NCI-H1105 treated with DMSO at 0.1 percent for 48 hours (cell line): ENCODE measurements at places on chromosomes 4 and X.
A peak's percentile ranks its signal among the peaks of the same experiment; 100 is the strongest.

- DNase-seq: no peak
Observed at GRCh38 chr4:97367878-97368277, 775.4 kb downstream of the STPG2 start.

GRCh38 chrX:49117581-49117980 lies 6.0 kb downstream of the GPKOW start:
- no peak for DNase-seq

DNA sequence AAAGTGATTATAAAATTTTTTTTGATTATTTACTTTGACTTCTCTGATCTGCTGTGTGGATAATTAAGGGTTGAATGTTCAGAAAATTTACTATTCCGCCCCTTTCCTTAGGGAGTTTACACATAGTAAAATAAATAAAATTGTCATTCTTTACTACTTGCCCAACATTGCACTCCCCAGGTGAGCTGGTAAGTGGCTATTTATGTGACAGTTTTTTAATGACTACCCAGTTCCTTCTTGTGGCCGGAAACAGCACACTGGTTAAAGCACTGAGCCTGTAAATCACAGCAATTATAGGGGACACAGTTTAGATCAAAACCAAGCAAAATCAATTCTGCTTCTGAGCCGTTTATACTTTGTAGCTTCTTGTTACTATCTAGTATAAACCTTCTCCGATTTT lies 158.1 kb downstream of the FHIP1A start:
- DNase-seq: no peak

- DNase-seq: no peak
Observed at GRCh38 chrX:57977992-57978391, 67.7 kb upstream of the ZXDA start.

GRCh38 chr4:110119337-110119736 lies 79.1 kb downstream of the ELOVL6 start:
- no peak for DNase-seq

- DNase-seq: no peak
Observed at GRCh38 chrX:41312786-41313185, 21.2 kb upstream of the DDX3X start.

DNA sequence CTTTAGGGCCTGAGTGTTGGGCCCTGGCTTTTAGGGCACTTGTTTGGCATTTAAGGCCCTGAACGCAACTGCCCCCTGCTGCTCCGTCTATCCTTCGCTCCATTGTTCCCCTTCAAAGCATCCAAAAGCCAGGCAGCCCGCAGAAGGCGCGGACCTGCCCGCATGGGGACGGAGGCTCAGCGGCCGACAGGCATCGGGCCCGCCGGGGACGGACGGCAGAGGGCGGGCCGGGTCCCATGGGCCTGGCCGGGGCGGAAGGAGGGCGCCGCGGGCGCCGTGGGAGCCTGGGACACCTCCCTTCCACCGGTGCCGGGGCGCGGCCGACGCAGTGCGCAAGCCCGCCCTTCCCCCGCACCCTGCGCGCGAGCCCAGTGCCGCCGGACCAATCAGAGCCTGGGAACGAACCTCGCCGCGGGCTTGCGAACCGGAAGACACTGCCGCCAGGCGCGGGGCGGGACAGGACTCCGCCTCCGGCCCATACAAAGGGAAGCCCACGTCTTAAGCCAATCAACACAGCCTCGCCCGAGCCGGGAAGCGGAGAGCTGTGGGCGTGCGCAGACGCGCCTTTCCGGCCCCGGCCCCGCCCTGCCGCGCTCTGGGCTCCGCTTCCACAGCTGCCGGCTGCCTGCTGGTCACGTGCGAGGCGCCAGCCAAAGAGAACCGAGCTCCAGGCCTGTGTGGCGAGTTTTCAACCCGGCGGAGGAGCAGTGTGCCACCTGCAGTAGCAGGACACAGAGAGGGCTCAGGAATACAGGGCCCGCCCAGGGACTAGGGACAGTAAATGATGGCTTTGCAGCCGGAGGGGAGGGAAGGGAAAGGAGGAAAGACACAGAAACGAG lies 2.1 kb upstream of the ARHGAP4 start:
- peak; percentile 99 for DNase-seq

GRCh38 chr4:108881190-108881589 lies 118.3 kb upstream of the ETNPPL start:
- no peak for DNase-seq

DNA sequence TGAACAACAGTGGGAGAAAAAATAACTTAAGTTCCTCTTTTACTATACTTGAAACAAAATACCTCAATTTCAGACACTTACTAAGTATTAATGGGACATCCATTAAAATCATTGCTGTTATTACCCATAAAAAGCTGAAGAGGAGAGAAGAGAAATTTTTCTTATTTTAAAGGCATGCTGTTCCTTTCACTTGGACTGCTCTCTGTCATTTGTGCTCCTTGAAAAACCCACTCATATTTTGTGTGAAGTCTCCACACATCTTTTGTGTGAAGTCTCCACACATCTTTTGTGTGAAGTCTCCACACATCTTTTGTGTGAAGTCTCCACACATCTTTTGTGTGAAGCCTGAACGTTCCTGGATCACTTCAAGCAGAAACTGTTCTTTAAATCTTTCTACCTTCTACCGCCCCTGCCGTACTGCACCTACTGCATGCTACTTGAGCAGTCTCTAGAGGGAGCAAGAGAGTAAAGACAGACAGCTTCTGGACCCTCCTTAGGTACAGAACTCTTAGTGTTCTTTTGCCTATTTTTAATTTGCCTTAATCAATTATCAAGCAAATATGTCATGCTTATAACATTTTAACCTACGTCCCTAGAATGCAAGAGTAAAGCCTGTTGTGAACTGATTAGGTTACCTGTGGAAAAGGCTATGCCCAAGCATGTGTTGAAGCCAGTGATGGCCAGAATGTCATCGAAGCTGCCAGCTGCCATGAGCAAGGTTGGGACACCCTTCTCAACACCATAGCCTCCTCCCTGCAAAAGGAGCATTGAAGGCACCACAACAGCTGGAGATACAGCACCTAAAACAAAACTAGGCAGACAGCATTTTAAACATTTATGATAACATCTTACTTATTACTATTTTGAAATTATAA lies 27.1 kb upstream of the SLC9B1 start:
- DNase-seq: peak; percentile 1

DNA sequence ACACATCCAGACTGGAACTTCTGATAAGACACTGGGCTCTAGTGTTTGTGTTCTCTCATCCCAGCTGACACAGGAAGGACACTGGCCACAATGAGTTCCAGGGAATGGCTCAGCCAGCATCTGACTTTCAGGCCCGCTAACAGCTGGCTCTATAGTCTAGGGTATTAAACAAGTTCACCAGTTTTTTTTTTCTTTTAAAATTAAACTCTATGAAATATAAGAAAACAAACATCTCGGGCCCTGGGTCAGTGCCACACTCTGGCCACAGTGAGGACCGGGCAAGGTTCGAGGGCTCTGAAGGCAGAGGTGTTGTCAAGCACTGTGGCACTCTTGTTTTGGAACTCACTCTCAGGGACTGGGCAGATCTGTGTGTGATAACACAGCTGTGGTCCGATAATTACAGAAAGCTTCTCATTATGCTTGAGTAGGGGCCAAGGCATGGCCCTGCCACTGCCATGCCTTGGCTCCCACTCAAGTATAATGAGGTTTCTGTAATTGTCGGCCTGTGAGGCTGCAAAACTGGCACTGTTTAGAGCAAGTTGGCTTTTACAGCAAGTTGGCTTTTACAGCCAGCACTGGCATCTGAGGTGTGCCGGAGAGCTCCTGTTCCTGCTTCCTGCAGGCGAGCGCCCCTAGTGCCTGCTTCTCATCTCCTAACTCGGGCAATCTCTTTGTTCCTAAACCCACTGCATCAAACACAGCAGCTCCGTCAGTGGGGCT lies 62.8 kb downstream of the PPP1R2C start:
- DNase-seq: peak; percentile 88

GRCh38 chr4:123819362-123820035 lies 422.9 kb downstream of the SPRY1 start:
- no peak for DNase-seq

GRCh38 chr4:173273941-173274340 lies 60.2 kb downstream of the HMGB2 start:
- DNase-seq: no peak

GRCh38 chr4:173325007-173325736 lies 9.0 kb downstream of the HMGB2 start:
- no peak for DNase-seq

- DNase-seq: peak; percentile 42
Observed at GRCh38 chr4:7366180-7366945, 68.4 kb downstream of the PSAPL1 start.

DNA sequence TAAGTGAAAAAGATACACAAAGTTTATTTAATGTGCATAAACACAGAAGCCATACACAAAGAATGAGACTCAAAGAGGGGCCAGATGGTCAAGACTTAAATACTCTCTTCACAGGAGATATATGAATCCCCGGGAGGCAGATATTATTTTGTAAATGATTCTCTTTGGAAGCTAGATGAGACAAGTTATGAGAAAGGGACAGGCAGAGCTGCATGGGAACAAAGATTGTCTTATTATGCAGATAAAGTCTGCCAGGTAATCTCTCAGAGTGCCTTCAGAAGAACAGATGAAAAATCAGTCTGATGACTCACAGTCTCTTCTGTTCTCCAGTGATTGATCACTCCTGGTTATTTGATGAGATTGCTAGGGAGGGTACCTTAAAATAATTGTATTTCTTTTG lies 89.0 kb downstream of the NAF1 start:
- DNase-seq: no peak

DNA sequence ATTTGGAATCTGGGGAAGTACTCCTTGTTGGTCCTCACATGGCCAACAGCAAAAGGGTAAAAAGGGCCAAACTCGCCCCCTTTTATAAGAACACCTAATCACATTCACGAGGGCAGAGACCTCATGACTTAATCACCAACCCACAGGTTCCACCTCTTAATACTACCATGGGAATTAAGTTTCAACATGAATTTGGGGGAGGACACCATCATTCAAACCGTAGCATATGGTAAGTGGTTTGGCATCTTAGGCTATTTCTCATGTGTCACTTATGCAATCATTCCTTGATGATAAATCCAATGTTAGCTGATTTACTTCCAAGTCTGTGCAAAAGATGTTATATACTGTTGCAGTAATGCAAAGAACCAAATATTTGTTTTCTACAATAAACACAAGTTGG lies 302.9 kb upstream of the FAM241A start:
- no peak for DNase-seq

DNA sequence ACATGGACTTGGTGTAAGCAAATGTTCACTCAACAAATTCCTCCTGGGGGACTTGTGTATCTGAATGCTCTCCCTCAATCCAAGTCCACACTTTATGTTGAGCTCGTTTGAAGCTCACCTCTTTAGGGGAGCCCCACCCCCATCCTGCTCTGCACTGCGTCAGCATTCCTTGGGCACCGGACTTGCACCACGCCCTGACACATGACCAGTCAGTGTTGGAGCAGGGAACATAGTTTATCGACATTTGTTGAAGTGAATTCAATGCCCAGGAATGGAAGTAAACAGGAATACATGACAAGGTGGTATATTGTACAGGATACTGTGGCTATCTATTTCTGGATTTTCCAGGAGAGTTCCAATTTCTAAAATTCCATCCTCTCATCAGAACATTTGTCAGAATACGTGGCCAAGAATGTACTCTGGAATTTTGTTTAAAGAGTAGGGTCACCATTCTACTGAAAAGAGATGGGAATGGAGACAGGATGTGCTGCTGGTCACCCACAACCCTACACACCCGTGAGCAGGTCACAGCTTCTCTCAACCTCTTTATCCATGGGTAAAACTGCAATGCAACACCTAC lies 60.0 kb upstream of the LNX1 start:
- DNase-seq: no peak

DNA sequence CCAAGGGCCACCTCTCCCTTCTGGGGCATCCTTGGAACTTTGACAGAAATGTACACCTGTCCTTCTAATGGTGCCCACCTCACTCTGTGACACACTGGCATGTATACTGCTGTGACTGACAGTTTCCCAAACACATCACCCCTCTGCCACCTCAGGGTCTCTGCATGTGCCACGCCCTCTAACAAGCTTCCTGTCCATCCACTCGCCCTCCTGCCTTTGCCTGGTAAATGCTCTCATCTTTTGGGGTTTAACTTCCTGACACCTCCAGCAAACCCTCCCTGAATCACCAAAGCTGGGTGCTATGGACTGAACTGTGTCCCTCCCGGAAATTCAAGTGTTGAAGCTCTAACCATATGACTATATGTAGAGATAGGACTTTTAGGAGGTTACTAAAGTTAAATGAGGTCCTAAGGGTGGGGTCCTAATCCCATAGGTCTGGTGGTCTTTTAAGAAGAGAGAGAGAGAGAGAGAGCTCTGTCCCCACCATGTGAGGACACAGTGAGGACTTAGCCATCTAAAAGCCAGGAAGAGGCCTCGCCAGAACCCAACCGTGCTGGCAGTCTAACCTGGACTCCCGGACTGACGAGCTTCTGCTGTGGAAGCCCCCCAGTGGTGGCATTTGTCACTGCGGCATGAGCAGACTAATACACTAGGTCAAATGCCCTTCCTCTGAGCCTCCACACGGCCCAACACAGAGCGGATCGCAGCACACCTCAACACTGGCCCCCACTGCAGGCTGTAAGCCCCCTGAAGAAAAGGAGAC lies 95.6 kb downstream of the AFAP1 start:
- peak; percentile 9 for DNase-seq

- no peak for DNase-seq
Observed at GRCh38 chr4:4289597-4289940, 385 bp downstream of the LYAR start.

GRCh38 chrX:50705042-50705441 lies 109.0 kb downstream of the SHROOM4 start:
- DNase-seq: no peak

DNA sequence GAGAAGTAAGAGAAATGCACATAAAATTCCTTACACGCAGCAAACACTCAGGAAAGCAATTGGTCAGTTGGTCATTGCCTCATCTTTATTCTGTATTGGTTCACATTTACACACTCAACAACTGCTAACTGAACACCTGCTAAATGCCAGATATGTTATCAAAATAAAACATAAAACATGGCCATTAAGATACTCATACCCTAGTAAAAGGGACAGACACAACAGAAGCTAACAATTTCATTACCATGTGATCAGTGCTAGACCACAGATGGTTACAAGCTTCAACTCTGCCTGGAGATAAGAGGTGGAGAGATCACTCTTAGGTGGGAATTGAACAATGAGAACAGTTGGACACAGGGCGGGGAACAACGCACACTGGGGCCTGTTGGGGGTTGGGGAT lies 26.2 kb downstream of the TEC start:
- no peak for DNase-seq

- DNase-seq: no peak
Observed at GRCh38 chr4:71639380-71639779, 144.5 kb downstream of the GC start.

- no peak for DNase-seq
Observed at GRCh38 chrX:153913211-153913610, 8.7 kb downstream of the AVPR2 start.

GRCh38 chrX:15804563-15804962 lies 14.3 kb downstream of the ZRSR2 start:
- no peak for DNase-seq
